ENCODE measurements at places on chromosomes 6 and 20. TPM values are rescaled to one million over a fixed set of nuclear protein-coding genes. Genes with fewer than 3 reads are reported as not detected.

Gene EYS
- total RNA-seq = not detected

Gene HLA-G
- total RNA-seq = not detected

Gene NMBR
- total RNA-seq = not detected

Gene TSBP1
- total RNA-seq = not detected

Gene METTL24
- total RNA-seq = not detected

Gene FAM184A
- total RNA-seq = not detected

Gene SMIM8
- total RNA-seq = 3.9 TPM

Gene NKX2-4
- not detected for total RNA-seq

Gene AFG1L
- total RNA-seq = 1.4 TPM

Gene GJE1
- not detected for total RNA-seq

Gene BACH2
- total RNA-seq = 0.33 TPM

Gene DEFB124
- total RNA-seq = not detected

Gene SLC22A3
- total RNA-seq = 35.7 TPM

Gene TAAR9
- not detected for total RNA-seq

Gene EMILIN3
- 0.29 TPM for total RNA-seq

Gene MAK
- 0.20 TPM for total RNA-seq

Gene GDAP1L1
- not detected for total RNA-seq

Gene FAM83D
- 61.6 TPM for total RNA-seq

Gene HCRTR2
- total RNA-seq = not detected

Gene DOK5
- total RNA-seq = not detected

Gene TPBG
- 42.7 TPM for total RNA-seq

Gene SYTL3
- 0.98 TPM for total RNA-seq

Gene TFAP2D
- not detected for total RNA-seq

Gene LY6G6C
- total RNA-seq = not detected

Gene C6orf132
- 1.7 TPM for total RNA-seq

Gene ABRACL
- total RNA-seq = 44.9 TPM

Gene SCRT2
- total RNA-seq = not detected

Gene LY6G5B
- total RNA-seq = 5.0 TPM

Gene TCF21
- total RNA-seq = not detected
